Muscle of leg (tissue), 16 donors: ENCODE measurements at places on chromosomes 6 and 20. TPM values are rescaled to one million over a fixed set of nuclear protein-coding genes. Genes with fewer than 3 reads are reported as not detected.

GRCh38 chr20:39607141-39607540 is 645.0 kb downstream of the DHX35 start:
- peak; percentile 67 for DNase-seq

GRCh38 chr6:36309203-36309602 is 27.5 kb downstream of the BNIP5 start:
- DNase-seq = no peak

DNA sequence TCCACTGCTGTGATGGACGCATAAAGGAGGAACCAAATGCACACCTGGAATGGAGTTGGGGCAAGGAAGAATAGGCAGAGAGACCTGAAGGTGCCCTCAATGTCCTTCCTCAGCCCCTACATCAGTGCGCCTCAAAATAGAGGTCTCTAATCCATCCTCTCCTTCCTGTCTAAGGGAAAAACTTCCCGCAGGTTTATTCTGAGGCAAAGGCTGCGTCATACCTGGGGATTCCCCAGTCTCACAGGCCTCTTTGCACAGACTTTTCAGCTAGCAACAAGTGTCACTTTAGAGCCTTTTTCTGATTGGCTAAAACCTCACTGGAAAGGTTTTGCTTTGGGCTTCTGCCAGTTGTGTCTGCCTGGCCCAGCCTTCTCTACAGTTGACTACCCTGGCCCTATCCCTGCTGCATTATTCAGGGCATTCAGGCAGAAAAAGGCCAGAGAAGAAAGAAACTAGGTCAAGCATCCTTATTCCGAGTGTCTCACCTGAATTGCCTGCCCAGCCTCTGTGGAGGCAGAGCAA is 1.8 kb upstream of the HLA-DQB1 start:
- DNase-seq = peak; percentile 49

DNA sequence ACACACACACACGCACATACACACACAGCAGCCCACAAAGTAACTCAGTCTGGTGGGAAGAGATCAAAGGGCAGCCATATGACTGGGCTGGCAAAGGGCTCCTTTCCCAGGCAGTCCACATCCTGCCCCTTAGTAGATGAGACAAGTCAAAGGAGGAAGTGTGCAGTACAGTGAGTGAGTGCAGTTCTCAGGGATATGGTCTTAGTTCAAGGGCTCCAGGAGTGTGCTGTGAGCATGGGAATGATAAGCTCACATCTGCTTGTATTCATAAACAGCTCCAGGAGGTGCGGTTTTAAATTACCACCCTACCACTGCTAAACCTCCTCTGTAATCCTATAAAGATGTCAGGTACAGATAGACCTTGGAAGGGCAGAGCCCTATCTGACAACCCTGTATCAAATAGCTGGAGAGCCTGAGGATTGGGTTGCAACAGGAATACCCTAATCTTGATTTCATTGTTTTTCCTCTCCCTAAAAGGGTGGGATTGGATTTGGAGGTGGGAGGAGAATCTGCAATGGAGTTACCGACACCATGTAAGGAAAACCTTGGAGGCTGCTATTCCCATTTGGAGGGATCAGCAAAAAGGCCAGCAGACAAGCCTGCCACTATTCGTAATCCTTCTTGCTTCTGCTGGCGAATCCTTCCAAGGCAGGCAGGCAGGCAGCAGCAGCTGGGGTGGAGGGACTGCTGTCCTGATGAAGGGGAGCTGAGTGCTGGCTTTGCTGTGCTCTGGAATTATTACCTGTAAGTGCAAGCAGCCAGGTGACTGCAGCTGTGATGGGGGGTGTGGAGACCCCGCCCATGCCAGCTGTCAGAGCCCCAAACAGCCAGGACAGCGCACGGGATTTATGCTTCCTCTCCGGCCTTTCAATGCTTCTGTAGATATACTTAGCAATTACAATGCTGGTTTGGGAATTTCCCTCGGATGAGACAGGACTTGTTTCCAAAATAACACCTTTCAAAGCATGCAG is 342.7 kb downstream of the PRL start:
- peak; percentile 76 for DNase-seq

- DNase-seq = no peak
Observed at GRCh38 chr6:2890976-2891767, 11.9 kb downstream of the SERPINB9 start.

DNA sequence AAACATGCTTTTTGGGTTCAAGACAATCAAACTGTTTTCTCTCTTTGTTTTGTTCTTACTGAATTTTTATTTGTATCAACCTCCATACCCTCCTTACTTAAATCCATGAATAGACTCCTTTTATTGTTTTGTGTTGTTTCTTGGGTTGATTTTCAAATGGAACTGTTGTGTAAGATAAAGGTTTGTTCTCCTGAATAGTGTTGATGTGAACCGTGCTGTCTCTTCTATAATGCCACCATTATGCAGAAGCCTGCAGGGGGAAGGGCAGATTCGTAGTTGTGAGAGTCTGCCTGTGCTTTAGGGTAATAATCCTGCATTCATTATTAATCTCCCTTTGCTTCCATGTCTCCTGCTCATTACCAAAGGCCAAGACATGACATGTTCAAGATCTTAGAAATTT is 105.9 kb downstream of the CDKAL1 start:
- DNase-seq = no peak

- DNase-seq = peak; percentile 80
Observed at GRCh38 chr20:34215711-34216381, 25.4 kb upstream of the ASIP start.

DNA sequence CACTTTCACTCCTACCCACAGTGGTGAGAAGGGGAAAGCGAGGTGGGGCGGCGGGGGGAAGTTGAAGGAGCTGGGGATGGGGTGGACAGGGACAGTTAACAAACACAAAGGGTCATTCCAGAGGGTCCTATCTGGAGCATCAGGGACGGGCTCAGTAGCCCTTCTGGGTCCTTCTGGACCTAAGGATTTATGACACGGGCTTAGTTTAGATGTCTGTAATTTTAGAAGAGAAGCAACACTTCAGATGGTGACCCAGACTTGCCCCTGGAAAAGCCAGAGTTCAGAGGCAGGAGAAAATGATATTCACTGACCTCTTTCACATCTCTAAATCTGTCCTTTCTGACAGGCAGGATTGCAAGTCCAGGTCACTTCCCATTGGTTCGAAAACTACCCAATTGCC is 36.3 kb downstream of the PDE10A start:
- DNase-seq = no peak

GRCh38 chr6:72931325-72931887 is 293.9 kb downstream of the KHDC1L start:
- peak; percentile 61 for DNase-seq

GRCh38 chr20:32132911-32133549 is 23.5 kb downstream of the TM9SF4 start:
- DNase-seq = no peak

GRCh38 chr20:46128310-46129151 is 10.4 kb downstream of the CD40 start:
- peak; percentile 30 for DNase-seq

- DNase-seq = no peak
Observed at GRCh38 chr6:151385177-151385576, 6.2 kb downstream of the ZBTB2 start.

- DNase-seq = no peak
Observed at GRCh38 chr6:2566048-2566447, 184.7 kb downstream of the MYLK4 start.

GRCh38 chr6:148999501-148999900 is 252.7 kb downstream of the UST start:
- peak; percentile 27 for DNase-seq

DNA sequence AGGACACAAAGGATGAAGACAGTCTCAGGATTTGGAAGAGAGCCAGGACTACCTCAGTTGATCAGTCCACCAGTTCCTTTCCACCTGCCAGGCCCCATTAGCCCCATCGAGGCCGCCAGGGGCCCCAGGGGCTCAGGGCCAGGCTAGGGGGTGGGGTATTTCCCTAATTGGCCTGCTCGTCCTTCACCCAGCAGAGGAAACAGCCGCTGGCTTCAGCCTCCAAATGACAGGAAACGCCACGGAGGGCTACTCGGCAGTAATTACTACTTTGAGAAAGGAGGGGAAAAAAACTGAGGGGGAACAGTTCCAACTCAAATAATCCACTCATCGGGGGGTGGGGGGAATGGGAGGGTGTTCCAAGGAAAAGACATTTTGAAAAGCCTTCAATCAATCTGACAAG is 42.7 kb downstream of the MAFB start:
- peak; percentile 43 for DNase-seq

DNA sequence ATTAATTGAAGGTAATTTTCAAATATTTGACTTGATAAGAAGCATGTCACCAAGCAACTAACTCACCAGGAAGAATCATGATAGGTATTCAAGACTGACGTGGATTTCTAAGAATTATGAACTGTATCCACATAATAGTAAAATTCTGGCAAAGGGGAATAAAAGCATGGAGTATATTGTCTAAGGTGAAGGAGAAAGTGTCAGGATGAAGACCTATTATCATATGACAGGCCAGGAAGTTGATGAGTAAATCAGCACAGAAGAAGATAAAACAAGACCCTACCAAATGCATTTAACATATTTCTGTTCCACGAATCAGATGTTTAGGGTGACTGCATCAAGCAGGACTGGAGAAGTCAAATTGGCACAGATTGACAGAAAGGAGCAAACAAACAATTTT is 362.7 kb upstream of the MMS22L start:
- DNase-seq = no peak

- DNase-seq = peak; percentile 20
Observed at GRCh38 chr20:62952968-62953838, 694 bp downstream of the SLC17A9 start.

- no peak for DNase-seq
Observed at GRCh38 chr20:5528261-5528660, 211.5 kb upstream of the PROKR2 start.

The MEA1 gene
- 59.0 TPM for polyA plus RNA-seq

The SOX4 gene
- polyA plus RNA-seq = 33.5 TPM

The SLC4A11 gene
- 0.65 TPM for polyA plus RNA-seq

The CCDC28A gene
- polyA plus RNA-seq = 9.6 TPM

The GTSF1L gene
- not detected for polyA plus RNA-seq

The CST5 gene
- polyA plus RNA-seq = not detected

The OXT gene
- 0.61 TPM for polyA plus RNA-seq

The MDFI gene
- 50.4 TPM for polyA plus RNA-seq

The MTFR2 gene
- polyA plus RNA-seq = 1.5 TPM

The YIPF3 gene
- 92.9 TPM for polyA plus RNA-seq

The TGM2 gene
- polyA plus RNA-seq = 13.1 TPM
